Osteocyte (in vitro differentiated cells): ENCODE measurements at places on chromosomes 6 and 20. TPM values are rescaled to one million over a fixed set of nuclear protein-coding genes. Genes with fewer than 3 reads are reported as not detected.

DNA sequence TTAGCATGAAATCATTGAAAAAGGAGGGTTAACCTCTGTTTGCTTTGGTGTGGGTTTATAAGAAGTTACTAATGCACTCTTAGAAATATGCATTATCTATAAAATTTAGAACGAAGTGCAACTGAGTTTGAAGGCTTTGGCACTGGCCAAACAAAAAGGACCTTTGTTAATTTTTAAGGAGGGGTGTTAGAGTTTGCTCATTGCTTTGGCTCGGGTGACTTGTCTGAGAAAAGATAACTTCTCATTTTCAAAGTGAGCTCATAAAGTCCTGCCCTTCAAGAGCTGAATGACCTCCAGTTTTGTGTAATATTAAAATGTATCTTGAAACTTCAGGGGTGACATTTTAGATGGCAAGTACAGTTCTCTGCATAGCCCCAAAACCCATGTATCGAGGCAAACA lies 25.9 kb downstream of the NEDD9 start:
- H3K27ac ChIP-seq = peak overlapping the region; percentile 95
- peaks cover 6% of the 10 kb centered on the region for H3K36me3 ChIP-seq
- H3K4me1 ChIP-seq = peaks cover 73% of the 10 kb centered on the region
- DNase-seq = no peak
- H3K4me3 ChIP-seq = no peak overlapping the region

DNA sequence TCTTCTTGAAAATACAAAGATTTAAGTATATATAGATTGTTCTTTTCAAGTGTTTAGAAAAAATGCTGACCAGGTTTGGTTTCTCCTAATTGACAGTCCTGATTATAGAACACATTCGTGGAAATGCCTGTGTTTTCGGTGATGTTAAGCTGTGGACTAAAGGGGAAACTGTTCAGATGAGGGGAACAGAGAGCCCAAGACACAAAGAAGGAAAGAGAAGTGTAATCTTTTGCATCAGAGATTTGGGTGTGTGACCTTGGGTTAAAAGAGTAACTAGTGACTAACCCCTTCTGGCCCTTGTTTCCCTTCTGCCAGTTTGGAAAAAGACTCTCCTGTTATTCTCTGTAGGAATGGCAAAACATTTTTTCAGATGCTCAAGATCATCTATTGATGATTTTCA lies 331.3 kb downstream of the RIMS1 start:
- DNase-seq = no peak
- H3K4me3 ChIP-seq = no peak overlapping the region
- H3K27ac ChIP-seq = no peak overlapping the region
- no peaks in the 10 kb centered on the region for H3K27me3 ChIP-seq
- peaks cover 8% of the 10 kb centered on the region for H3K4me1 ChIP-seq

LAMA5 gene
- total RNA-seq = 201 and 204 TPM in 2 replicates

LY6G6C gene
- not detected in 2 replicates for total RNA-seq

GRCh38 chr6:50815436-50816114 lies 3.1 kb upstream of the TFAP2B start:
- peaks cover 13% of the 10 kb centered on the region for H3K4me1 ChIP-seq
- DNase-seq = no peak
- peak overlapping the region; percentile 44 for H3K27ac ChIP-seq
- no peaks in the 10 kb centered on the region for H3K36me3 ChIP-seq
